ENCODE measurements at places on chromosomes 1 and 21.

GRCh38 chr1:167416506-167416905 is 101.8 kb downstream of the CD247 start:
- DNase-seq, result no peak

- no peak for DNase-seq
Measured at GRCh38 chr1:188514917-188515316, 1686.2 kb downstream of the PLA2G4A start.

GRCh38 chr1:42419126-42419821 is 36.5 kb downstream of the ZMYND12 start:
- DNase-seq, result peak; percentile 8

- DNase-seq, result peak; percentile 56
Measured at GRCh38 chr1:209650454-209650853, 1.8 kb downstream of the LAMB3 start.

GRCh38 chr1:162134646-162135045 is 65.2 kb downstream of the NOS1AP start:
- no peak for DNase-seq

GRCh38 chr1:236160540-236161127 is 18.3 kb downstream of the GPR137B start:
- DNase-seq, result no peak

DNA sequence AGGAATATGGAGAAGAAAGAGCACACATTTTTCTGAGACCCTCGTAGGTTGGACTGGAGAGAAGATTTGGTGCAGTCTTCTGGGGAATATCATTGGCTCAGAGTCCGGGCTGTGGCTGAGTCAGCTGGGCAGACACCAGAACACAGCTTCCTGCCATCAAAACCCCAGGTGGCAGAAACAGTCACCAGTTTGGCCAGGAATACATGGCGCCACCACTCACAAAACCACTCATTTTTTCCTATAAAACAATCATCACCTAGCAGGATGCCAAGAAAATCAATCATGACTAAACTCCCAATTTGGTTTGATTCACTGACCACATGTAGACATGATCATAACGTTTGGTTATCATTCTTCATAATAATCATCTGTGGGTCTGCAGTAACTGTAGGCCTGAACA is 178.1 kb upstream of the PBX1 start:
- peak; percentile 79 for DNase-seq

- DNase-seq, result peak; percentile 95
Measured at GRCh38 chr1:15835741-15836510, 11.6 kb upstream of the SPEN start.

GRCh38 chr1:36966242-36966641 is 68.1 kb downstream of the GRIK3 start:
- DNase-seq, result no peak

- DNase-seq, result no peak
Measured at GRCh38 chr1:11132563-11133293, 33.1 kb upstream of the EXOSC10 start.

- no peak for DNase-seq
Measured at GRCh38 chr1:88089961-88090360, 594.1 kb upstream of the PKN2 start.

DNA sequence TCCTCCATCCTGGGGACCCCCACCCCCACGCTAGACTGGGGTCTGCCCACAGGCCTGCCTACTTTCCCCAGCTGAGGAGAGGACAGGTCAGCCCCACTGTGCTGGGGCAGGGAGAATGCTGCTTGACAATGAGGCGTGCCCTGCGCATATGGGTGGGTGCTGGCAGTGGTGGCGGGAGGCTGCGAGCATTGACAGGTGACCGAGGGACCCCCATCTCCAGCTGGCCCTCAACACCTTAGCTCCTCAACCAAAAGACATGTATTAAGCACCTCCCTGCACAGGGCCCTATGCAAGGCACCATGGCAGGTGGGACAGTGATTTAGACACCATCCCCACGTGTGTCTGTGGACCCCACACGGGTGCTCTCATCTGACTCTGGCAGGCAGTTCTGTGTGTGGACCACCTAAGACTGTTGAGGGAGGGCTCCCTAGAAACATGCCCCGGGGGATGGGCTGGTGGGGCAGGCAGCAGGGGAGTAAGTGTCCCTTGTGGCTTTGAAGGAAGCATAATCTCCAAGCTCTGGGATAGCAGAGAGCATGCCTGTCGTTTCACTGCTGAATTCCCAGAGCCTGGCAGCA is 18.4 kb upstream of the ALX3 start:
- DNase-seq, result no peak

DNA sequence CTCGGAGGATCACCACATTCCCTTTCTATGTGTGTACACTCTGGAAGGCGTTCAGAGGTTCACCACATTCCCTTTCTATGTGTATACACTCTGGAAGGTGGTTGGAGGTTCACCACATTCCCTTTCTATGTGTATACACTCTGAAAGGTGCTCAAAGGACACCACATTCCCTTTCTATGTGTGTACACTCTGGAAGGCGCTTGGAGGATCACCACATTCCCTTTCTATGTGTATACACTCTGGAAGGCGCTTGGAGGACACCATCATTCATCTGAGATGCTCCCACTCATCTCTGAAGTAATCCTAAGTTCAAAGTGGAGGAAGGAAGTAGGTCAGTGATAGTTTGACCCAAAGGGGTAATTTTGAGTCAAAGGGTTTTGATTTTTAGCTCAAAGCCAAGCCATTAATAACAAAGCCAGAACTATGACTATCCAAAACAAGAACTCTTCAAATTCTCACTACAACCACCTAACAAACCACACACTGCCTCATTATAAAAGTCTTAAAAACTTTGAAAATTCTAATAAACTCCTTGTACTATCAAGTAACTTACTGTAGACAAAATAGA is 32.9 kb downstream of the NRIP1 start:
- DNase-seq, result peak; percentile 90

DNA sequence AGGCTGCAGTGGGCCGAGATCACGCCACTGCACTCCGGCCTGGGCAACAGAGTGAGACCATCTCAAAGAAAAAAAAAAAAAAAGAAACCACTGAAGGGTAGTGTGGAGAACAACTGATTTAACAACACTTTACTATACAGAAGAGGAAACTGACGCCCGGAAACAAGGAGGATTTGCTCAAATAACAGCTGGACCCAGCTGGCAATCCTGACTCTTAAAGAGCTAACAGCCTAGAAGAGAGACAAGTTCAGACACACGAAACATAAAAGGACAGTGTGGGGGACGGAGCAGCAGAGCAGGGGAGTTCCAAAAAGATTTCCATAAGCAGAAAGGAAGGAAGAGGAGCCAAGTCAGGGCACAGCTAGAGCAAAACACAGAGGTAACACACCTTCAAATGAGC is 4.4 kb downstream of the ECHDC2 start:
- DNase-seq, result no peak

GRCh38 chr21:44418876-44419230 is 36.5 kb upstream of the LRRC3 start:
- no peak for DNase-seq

DNA sequence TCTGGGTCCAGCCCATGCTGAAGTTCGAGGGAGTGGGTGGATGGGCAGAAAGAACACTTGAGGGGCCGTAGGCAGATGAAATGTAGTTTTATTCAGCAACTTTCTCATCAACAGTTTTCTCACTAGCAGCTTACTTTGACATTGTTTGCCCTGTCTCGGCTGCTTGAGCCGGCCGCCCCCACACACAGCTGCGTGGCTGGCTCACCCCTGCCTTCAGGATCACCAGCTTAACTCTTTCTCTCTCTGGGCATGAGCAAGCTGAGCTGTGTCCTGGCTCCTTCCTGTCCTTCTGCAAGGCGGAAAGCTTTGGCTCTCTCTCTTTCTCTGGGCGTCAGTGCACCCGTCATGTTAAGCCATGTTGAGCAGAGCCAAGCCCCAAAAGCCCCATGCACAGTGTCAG is 104.4 kb upstream of the GNG12 start:
- DNase-seq, result peak; percentile 49

- no peak for DNase-seq
Measured at GRCh38 chr1:27632387-27633297, 2.3 kb downstream of the FGR start.

GRCh38 chr1:51241119-51241518 is 5.0 kb downstream of the RNF11 start:
- no peak for DNase-seq
